ENCODE measurements at places on chromosomes 7 and 10.

DNA sequence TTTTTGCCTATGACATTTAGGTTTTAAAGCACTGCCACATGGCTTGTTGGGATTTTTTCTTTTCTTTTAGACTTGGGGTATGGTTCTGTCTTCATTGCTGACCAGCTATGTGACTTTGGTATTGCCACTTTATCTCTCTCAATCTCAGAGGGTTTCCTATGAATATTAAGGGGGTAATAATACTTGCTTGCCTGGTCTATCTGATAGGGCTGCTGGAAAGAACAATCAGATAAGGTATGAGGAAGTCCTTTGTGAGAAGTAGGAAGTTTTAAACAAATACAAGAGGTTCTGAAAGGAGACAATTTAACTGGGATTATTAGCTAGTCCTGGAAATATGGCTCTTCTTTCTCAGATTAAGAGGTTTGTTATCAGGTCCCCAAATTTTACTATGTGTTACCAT, 80.8 kb downstream of the ZNF92 start:
- DNase-seq = no peak

DNA sequence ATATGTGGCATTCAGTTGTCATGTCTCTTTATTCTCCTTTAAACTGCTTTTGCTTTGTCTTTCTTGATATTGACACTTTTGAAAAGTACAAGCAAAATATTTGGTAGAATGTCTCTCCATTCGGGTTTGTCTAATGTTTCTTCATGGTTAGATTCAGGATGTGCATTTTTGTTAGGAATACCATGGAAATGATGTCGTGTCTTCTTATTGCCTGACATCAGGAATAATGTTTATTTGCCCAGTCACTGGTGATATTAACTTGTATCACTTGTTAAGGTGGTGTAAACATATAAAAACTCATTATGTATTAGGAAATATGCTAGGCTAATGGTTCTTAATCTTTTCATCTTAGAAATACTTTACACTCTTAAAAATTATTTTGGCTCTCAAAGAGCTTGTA, 43.4 kb downstream of the CDK1 start:
- no peak for DNase-seq

DNA sequence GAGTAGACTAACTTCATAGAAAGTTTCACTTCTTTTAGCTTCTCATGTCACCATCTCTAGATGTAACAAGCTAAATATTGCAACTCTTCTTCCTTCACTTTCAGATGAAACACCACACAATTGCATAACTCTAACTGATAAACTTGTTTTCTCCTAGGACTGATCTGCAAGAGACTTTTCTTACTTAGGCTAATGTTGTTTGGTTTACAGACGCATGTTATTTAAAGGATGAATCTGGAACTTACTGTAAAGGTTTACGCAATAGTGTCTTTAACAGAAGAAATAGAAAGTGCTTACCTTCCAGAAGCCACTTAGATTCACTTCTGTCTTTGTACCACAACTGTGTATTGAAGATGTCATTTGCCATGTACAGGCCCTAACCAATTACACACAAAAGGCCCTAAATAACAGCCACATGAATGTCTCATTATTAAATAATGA, 22.1 kb upstream of the ZC3HAV1 start:
- DNase-seq = peak; percentile 74

DNA sequence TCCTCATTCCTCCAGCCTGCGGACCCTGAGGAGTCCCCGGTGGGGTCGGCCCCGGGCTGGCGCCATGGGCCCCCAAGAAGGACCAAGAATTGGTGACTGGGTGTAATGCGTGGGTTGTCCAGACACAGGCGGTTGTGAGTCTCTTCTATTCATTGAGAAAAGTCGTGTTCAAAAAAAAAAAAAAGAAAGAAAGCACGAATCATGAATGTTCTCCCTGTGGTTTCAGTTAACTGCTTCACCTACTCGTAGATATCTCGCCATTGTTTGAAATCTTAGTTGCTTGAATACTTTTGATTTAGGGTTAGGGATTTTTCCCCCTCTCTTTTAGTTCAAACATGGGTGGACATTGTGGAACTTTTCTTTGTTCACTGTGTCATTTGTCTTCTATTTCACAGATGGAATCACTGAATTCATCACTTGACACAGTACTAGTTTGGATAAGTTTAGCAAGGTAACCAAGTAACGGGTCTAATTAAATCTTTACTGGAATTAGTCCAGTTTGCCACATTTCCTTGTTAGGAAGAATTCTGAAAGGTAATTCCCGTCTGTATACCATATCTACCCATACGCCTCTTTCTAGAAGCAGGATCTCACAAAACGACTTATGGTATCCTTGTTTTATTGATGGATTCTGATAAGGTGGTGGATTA, 775 bp downstream of the STARD3NL start:
- DNase-seq = no peak

GRCh38 chr10:12839941-12840611, 161.4 kb downstream of the CCDC3 start:
- DNase-seq = no peak

- no peak for DNase-seq
These were observed 25.3 kb downstream of the CROT start for GRCh38 chr7:87370660-87371180.

DNA sequence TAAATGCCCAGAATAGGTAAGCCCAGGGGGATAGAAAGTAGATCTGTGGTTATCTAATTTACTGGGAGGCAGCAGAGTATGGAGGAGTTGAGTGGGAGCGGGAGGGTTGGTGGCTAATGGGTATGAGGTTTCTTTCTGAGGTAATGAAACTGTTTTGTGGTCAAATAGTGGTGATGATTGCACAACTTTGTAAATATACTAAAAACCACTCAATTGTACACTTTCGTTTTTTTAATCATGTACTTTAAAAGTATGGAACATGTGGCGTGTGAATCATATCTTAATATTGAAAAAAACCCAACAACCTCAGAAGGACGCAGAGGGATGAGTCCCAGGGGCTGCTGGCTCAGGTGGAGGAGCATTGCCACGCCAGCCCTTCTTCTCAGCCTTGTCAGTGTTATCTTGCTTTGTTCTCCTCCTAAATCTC, 118.1 kb downstream of the WDR11 start:
- no peak for DNase-seq

DNA sequence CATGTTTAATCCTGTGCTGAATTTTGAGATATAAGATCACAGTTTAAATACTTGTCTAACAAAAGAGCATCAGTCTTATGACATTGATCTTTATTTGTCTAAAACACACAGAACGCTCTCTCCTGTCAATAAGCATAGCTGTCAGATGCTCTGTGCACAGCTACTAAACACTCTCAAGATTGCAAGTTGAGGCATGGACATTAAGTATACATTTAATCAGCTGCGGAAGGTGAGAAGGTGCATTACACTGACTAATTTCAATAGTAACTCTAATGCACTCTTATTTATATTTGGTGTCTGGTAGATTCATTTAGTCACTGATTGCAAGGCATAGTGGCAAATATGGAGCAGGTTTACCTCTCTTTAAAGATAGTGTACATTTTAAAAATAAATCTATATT, 580.3 kb upstream of the NRP1 start:
- no peak for DNase-seq

DNA sequence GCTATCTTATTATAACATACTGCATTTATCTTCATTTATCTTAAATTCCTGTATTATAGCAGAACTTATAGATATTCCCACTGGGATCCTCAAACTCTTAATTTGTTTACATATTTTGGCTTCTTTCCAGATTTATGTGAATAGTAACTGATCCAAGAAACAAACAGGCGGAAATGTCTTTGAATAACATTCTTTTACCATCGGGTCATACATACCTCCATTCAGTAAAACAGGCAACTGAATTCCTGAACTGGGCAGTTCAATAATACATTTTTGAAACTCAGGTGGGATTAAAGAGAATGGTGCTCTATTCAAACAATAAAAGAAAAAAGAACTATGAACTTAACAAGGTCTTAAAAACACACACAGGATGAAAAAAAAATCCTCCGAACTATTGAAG, 337.4 kb downstream of the CRPPA start:
- no peak for DNase-seq

DNA sequence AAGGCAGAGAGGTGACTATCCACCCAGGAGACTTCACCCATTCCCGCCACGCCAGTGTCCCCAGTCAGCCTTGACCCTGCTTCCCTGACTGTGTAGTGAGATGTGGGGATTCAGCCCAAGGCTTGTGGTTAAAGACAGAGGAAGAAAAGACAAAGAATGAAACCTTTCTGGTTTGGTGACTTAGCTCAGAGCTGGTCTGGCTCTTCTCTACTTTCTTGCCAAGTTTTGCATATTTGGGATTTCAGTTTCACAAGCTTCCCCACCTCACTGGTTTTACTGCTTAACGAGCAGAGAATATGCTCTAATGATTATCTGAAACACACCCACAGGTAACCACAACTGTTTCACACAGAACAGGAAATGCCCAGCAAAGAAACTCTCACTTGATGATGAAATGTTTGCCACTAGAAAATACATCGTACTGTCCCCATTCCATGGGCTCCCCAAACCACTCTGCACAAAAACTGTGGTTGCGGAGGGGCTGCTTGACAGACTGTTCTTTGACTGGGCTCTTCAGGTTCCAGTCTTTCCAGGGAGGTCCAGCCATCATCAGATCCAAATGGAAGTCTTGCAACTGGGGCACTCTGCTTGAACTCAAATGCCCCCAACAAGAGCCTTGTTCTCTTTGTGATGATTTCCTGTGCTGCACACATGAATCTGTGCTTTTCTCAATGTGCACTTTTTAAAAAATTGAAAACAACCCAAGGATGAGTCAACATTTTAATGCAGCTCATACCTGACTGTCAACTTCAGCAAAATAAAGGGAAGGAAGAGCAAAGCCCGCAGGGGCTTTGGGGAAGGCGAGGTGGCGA, 95.5 kb downstream of the CTBP2 start:
- peak; percentile 65 for DNase-seq

- no peak for DNase-seq
These were observed 60.0 kb downstream of the ATXN7L1 start for GRCh38 chr7:105816266-105816843.

DNA sequence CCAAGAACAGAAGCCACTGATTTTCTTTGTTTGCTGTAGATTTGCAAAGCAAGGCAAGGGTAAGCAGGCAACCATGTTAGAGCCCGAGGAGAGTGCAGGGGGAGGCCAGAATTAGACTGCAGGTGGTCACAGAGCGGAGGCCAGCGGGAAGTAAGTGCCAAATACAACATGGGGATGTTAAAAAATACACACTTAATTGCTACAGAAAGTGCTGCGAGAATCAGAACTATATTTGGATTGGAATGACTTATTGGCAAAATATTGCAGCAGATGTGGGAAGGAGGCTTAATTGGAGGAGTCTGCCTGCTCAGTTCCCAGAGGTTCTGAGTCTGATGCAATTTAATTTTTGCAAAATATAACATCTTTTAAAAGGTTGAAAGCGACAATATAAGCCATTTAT, 49.7 kb upstream of the ADCY1 start:
- DNase-seq = no peak

DNA sequence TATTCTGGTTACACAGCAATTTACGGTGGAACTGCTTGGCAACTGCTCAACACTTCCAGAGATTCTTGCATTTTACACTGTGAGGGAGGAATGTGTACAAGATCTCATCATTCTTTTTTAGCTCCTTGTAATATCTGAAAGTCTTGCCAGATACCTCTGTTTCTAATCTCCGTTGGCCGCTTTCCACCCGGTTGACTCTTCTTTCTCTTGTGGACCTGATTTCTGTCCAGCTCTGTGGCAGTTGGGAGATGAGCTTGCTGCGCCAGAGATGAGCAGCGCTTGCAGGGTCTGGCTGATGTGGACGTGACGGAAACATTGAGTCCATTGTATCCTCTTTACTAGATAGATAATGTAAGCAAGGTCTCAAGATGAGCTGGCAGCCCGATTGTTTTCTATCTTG, 27.6 kb downstream of the SPAG6 start:
- no peak for DNase-seq

GRCh38 chr10:63627881-63628296, 106.7 kb downstream of the REEP3 start:
- no peak for DNase-seq

DNA sequence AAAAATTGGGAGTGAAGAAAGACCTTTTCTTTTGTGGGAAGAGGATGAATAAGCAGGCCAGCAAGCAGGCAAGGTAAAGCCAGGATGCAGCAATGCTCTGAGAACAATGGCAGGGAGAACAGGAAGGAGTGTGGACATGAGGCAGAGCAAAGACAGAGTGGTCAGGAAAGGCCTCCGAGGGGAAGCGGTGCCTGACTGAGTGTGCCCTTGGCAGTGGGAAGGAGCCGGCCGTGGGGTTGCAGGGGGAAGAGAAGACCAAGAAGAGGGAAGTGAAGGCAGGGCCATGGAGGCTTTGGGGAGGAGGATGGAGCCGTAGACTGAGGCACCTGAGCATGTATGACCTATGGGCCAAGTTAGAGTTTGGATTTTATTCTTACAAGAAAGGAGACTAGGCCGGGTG, 21.9 kb upstream of the ZNF212 start:
- DNase-seq = no peak

DNA sequence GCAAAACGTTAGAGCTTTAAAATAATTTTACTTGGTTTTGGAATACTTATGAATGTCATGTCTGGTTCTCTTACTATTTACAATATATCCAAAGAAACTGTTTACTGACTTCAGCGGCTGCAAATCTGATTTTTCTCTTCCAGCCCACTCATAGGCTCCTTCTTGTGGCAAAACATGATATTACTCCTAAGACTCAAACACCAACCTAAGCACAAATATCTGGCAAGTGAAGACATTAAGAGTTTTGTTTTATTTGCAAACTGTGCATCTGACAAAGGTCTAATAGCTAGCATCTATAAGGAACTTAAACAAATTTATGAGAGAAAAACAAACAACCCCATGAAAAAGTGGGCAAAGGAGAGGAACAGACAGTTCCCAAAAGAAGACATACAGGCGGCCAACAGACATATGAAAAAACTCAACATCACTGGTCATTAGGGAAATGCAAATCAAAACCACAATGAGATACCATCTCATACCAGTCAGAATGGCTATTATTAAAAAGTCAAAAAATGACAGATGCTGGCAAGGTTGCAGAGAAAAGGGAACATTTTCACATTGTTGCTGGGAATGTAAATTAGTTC, 20.3 kb upstream of the GJC3 start:
- DNase-seq = peak; percentile 9

DNA sequence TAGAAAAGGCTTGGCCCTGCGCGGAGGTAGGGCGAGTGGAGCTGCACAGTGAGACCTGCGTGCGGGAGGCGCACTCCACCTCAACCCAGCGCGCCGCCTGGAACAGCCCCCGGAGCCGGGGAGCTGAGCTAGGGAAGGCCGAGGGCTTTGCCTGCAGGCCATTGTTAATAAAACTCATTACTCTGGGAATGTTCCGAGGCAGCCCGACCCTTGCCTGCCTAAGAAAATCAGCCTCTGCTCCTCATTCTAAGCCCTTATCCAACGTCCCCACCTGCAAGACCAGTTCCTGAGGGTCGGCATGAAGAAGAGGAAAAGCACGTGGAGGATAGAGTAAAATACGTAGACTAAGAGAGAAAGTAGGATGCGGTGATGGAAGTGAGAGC, 55.3 kb downstream of the C7orf25 start:
- no peak for DNase-seq

DNA sequence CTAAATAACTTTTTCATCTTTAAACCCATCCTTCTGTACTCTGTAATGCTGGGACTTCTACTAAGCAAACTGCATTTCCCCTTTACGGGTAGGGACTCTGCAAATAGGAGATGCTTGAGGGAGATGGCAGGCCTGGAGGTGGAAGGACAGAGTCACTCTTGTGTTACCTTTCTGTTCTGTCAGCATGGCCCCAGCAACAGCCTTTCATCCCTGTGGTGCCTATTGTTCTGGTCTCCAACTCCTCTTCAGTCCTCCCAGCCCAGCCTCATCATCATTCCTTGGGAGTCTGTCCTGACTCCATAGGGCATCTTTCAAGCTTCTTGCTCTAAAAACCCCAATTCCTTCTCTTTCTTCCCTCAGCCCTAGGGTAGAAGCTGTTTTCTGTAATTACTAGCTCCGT, 230.0 kb downstream of the SNX13 start:
- DNase-seq = no peak
